ENCODE measurements at places on chromosomes 1 and 21. TPM values are rescaled to one million over a fixed set of nuclear protein-coding genes. Genes with fewer than 3 reads are reported as not detected.
A peak's percentile ranks its signal among the peaks of the same experiment; 100 is the strongest.

GRCh38 chr1:200561856-200562214 lies 58.7 kb downstream of the KIF14 start:
- no peak overlapping the region for H3K4me3 ChIP-seq
- no peaks in the 10 kb centered on the region for H3K4me1 ChIP-seq
- H3K27ac ChIP-seq, result no peak overlapping the region
- no peaks in the 10 kb centered on the region for H3K27me3 ChIP-seq

DNA sequence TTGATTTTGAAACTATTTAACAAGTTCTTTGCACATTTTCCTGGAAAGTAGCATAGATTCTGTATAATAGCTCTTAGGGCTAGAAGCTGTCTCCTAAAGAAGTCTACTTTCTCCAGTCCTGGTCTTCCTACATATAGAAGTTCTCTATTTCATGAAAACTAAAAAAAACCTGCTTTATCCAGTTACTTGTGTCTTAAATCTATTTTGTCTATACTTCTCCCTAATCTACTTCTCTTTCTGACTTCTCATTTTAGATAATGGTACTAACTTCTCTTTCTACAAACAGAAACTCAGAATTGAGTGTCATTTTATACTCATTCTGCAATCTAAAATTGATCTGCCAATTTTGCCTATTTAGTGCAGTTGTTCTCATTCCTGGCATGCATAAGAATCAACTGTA lies 28.7 kb downstream of the PDE4B start:
- H3K4me3 ChIP-seq, result no peak overlapping the region
- no peaks in the 10 kb centered on the region for H3K27me3 ChIP-seq
- no peak overlapping the region for H3K27ac ChIP-seq
- no peaks in the 10 kb centered on the region for H3K36me3 ChIP-seq

- H3K36me3 ChIP-seq, result no peaks in the 10 kb centered on the region
- H3K4me1 ChIP-seq, result peaks cover 4% of the 10 kb centered on the region
- H3K4me3 ChIP-seq, result no peak overlapping the region
- peak overlapping the region; percentile 71 for H3K27ac ChIP-seq
- DNase-seq, result no peak
Observed at GRCh38 chr1:246597340-246597739, 31.1 kb downstream of the CNST start.

GRCh38 chr21:44569861-44570517 lies 3.5 kb upstream of the KRTAP10-4 start:
- H3K27ac ChIP-seq, result no peak overlapping the region
- H3K4me3 ChIP-seq, result no peak overlapping the region
- no peaks in the 10 kb centered on the region for H3K4me1 ChIP-seq
- H3K27me3 ChIP-seq, result no peaks in the 10 kb centered on the region
- DNase-seq, result no peak

DNA sequence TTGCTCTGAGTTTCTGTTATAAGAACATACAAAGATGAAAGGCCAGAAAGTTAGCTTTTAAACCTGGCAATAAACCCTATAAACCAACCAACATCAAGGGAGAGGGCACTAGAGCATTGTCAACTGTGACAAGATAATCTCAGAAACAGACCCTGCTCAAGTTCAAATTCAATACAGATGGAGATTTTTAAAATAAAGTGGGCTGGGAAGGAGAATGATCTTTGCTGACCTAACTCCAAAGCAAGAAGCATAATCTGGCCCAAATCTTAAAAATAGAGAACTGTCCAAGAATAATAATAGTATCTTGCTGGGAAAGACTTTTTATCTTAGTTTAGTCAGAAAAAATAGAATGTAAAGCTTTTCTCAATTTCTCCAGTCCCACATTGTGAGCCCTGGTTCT lies 485.5 kb downstream of the DISC1 start:
- no peak for DNase-seq
- no peaks in the 10 kb centered on the region for H3K27me3 ChIP-seq

- peaks cover 6% of the 10 kb centered on the region for H3K27me3 ChIP-seq
- no peaks in the 10 kb centered on the region for H3K36me3 ChIP-seq
Observed at GRCh38 chr1:117638759-117639158, 32.9 kb downstream of the TENT5C start.

- H3K27ac ChIP-seq, result no peak overlapping the region
- no peaks in the 10 kb centered on the region for H3K36me3 ChIP-seq
- DNase-seq, result no peak
- no peak overlapping the region for H3K4me3 ChIP-seq
Observed at GRCh38 chr1:41435570-41436178, 48.8 kb downstream of the EDN2 start.

DNA sequence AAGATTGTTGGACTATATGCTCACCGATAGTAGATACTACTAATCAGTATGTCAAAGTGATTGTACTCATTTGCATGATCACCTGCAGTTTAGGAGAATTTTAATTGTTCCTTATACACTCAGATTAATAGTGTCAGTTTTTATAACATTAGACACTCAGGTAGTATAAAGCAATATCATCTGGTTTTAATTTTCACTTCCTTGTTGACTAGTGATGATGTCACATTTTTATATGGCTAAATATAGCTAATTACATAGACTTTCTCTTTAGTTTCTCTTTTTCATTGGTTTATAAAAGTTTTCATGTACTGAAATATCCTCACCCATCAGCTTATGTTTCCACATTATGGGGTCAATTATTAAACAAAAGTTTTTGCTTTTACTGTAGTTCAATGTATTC lies 1332.4 kb upstream of the ADGRL2 start:
- no peaks in the 10 kb centered on the region for H3K27me3 ChIP-seq
- DNase-seq, result no peak
- no peak overlapping the region for H3K4me3 ChIP-seq
- H3K27ac ChIP-seq, result no peak overlapping the region
- no peaks in the 10 kb centered on the region for H3K36me3 ChIP-seq

Gene LDLRAD1
- 1.4 TPM for total RNA-seq

Gene GREM2
- total RNA-seq, result 0.45 TPM

All from esophagus squamous epithelium (tissue), 5 donors.